ENCODE measurements at places on chromosomes 6 and 20.

GRCh38 chr6:36052097-36052496 lies 24.5 kb downstream of the MAPK14 start:
- DNase-seq, result no peak

DNA sequence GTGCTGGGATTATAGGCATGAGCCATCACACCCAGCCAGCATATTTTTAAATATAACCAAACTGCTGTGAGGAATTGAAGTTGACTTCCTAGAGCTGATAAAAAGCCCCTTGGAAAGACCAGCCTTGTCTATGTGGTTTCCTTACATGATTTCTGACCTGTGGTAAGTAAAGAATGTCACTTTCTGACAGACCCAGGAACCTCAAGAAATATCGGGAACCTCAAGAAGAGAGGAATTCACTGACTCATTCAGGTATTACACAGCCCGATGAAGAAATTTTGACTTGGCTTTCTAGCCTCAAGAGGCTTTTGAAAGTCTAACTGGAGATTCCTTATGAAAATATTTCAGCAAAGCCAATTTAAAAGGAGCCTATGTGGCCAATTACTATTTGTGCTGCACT lies 71.8 kb downstream of the FOXF2 start:
- DNase-seq, result no peak

DNA sequence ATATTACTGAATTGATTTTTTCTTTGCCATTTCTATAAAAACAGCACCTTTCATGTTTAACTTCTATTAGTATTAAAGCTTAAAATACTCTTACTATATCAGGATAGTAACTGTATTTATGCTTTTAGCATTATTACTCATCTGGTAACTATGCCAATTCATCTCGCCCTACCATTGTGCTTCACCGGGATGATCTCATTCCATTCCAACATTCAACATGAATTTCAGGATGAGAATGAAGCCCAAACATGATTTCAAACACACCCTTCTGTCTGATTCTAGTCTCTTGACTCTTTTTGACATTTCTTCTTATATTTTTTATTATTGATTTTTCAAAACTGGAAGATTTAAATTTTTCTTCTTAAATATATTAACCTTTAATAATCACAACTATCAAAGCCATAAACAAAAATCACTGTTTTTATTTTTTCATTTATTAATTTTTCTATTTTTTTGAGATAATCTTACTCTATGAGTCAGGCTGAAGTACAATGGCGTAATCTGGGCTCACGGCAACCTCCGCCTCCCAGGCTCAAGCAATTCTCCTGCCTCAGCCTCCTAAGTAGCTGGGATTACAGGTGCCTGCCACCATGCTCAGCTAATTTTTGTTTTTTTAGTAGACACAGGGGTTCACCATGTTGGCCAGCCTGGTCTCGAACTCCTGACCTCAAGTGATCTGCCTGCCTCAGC lies 46.7 kb downstream of the GJA1 start:
- no peak for DNase-seq

- no peak for DNase-seq
Measured at GRCh38 chr6:14520536-14520935, 403.0 kb downstream of the CD83 start.

Measured in substantia nigra (tissue), 51 donors.